ENCODE measurements at places on chromosomes 6 and 20.
A peak's percentile ranks its signal among the peaks of the same experiment; 100 is the strongest.

DNA sequence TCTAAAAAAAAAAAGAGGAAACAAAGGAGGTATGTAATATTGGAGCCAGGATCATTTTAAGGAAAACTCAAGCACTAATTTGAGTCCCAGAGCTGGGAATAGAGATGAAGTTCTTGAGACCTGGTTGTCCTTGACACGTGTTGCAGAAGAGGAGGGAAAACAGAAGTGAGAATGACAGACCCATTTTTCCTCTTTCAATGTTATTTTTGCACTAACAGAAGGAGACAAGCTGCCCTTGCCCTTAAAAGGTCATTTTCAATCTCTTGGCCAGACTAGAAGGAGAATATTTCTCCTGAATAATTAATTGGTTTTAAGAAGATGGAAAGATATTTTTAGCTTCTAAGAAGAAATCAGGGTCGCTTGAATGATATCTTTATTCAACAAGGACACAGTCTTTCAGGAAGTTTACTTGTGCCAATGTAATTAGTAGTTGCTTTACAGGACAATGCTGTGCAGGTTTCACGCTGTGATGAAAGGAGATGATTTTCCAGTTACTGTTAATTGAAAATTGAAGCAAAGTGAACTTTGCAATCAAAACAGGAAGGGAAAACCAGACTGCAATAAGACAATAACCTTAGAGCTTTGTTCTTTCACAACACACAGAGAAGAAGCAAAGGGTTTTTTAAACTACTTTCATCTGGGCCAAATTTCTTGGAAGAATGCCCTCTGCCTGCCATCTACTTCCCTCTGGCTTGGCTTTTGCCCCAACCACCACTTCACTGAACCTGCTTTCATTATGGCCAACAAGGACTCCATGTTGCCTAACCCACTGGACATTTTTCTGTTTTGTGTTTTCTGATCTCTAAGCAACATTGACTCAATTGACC is 107.8 kb upstream of the SHLD1 start:
- DNase-seq = peak; percentile 5

DNA sequence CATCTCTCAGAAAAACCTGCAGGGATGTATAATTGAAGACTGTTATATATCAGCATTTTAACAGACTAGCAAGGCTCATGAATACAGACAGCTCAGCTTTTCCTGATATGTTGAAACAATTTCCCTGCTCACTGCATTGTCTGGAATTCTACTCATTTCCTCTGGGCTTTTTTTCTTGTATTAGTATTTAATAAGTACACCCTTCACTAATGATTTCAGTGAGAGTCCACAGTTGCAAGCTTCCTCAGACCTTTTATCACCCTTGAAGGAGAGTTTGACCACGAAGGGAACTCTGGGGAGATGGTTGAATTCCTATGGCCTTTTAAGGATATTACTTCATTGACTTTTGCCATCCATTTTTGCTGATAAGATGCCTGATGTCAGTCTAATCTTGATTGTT is 248.7 kb downstream of the ADGB start:
- no peak for DNase-seq

- DNase-seq = no peak
These were observed 327.3 kb downstream of the HDGFL1 start for GRCh38 chr6:22896696-22897095.

DNA sequence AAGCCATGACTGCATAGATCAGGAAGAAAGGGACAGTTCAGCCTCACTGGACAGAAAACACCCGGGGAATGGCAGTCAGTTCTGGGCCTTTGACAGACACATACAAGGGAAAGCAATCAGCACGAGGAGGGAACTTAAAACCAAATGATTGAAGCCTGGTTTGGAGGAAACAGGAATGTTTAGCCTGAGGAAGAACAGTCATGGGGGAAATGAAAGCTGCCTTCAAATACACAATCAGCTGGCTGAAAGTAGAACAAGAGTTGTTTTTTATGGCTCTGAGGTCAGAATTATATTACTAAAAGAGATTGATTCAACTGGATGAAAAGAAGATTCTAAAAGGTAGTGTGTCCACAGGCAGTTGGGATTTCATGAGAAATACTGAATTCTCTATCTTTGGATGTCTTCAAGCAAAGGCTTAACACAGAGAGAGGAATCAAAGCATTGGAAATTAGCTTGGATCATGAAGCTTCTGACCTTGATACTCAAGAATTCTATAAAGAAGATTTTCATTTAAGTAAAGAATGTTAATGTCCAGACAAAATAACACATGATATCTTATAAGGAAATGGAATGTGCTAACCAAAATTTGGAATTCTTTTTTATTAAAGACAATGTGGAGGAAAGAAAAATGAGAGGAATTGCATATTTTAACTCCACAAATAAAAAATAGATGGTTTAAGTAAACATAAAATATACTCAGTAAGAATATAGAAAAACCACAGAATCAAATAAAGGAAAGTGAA is 216.6 kb downstream of the IBTK start:
- no peak for DNase-seq

GRCh38 chr20:32845786-32846185 is 12.9 kb upstream of the EFCAB8 start:
- no peak for DNase-seq

DNA sequence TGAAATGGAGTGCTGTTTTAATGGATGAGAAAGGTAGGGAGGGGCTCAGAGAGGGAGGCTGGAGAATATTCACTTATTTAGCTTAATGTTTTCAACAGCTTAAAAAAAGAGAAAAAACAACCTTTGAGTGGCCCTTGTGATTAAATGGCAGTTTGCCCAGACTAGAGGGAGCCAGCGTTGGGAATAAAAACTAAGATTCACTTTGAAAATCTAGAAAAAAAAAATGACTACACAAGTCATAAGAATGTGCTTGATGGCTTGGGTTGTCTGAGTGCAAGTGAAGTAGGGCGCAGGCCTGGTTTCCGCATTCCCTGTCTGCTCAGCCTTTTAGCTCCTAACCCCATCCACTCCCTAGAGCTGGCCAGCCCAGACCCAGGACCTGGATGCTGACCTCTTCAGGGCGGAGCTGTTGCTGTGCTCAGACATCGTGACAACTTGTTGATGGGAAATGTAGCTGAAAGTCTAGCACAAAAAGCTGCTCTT is 28.9 kb downstream of the UTRN start:
- no peak for DNase-seq

- DNase-seq = no peak
These were observed 62.3 kb upstream of the SNX9 start for GRCh38 chr6:157760589-157761330.

GRCh38 chr6:22149096-22149495 is 147.7 kb downstream of the PRL start:
- no peak for DNase-seq

- no peak for DNase-seq
These were observed 157.2 kb downstream of the CD83 start for GRCh38 chr6:14274546-14275492.

DNA sequence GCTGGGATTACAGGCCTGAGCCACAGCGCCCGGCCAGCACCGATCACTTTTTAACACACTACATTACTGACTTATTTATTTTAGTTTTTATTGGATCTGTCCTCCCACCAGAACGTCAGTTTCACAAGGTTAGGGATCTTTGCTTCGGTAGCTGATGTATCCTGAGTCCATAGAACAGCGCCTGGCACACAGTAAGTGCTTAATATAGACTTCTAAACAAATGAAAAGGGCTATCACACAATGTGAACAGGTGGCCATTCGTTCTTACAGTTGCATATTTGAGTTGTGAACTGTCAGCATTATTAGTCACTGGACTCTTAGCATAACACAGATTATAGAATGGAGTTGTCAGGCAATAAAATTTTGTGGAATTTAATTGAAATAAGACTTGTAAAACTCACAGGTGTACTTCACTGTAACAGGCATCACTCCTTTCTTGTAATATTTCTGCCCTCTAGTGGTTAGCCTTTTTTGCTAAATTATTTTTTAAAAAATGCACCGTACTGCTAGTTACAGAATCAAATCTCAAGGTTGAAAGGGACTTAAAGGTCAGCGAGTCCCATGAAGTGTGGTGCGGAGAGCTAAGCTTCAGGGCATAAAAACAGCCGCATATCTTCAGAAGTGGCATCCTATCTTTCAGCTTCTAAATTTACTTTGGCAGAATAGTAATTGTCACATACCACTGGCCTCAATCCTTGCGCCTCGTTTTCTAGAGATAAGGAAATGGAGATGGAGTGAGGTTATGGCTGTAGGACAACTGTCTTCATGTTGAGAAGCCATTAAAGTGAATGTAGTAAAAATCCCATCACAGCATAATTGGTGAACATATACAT is 3.4 kb upstream of the TBC1D7 start:
- DNase-seq = no peak

DNA sequence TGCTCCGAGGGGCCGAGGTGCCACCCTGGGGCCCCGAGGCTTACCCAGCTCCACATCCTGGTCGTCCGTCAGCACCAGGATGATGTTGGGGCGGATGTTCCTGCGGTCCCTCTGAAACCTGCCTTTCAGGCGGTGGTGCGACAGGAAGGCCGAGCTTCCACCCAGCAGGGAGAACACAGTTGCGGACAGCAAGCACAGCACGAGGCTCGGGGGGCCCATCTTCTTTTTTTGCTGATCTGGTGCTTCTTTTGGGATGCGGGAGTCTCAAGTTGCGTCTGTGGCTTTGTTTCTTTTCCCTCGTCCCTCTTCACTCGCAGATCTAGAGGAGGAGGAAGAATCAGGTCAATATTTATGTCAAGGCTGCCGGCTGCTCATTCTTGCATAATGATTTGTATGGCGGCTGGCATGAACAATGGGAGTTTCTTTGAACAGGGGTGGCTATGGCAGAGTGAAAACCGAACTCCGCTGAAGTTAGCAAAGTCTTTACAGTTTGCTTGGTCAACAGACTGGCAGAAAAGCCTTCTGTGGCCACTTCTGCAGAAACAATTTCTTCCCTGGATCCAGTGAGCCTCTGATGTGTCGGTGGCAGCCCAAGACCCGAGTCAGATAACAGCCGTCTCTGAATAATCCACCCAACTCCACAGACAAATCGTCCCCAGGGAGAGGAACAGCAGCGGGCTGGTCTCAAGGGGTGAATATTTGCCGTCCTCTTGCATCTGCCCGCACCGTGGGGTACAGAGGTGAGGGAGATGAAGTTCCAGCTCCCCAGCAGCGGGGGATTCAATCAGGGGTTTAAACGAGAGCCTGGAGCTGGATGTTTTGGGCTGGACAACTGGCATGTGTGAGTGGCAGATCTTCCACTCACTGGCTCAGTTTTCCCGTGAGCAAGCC is 27.9 kb downstream of the SULF2 start:
- DNase-seq = no peak

GRCh38 chr20:14093652-14094051 is 98.3 kb downstream of the MACROD2 start:
- peak; percentile 99 for DNase-seq

Measured in NCI-H1417 treated with DMSO at 0.1 percent for 48 hours (cell line).